ENCODE measurements at places on chromosomes 3 and 15. TPM values are rescaled to one million over a fixed set of nuclear protein-coding genes. Genes with fewer than 3 reads are reported as not detected.

DNA sequence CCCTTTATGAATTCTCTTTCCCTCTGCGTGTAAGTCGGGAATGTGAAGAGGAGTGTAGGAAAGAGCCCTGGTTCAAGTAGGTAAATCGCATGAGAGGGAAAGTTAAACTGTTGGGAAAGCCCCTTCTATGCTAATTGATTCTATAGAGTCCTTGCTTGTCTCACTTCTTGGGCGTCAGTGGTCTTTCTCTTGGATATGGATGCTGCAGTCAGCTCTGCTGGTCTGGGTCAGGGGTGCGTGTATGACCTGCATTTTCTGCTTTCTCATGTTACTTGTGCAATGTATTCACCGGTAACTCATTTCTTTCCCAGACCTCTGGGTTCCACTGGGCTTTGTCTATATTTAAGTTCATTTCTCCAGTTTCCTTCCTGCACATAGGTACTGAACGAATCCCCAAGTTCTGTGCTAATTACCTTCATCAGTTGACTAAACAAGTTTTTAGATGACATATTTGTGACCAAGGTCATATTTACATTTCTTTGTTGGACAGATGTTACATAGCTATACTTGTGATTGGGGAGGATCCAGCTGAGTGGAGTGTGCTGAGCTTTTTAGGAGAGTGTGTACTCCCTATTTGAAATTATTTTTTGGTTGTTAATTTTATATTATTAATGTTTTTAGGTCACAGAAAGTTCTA, 1.4 kb downstream of the SETD5 start:
- DNase-seq, result peak; percentile 52

DNA sequence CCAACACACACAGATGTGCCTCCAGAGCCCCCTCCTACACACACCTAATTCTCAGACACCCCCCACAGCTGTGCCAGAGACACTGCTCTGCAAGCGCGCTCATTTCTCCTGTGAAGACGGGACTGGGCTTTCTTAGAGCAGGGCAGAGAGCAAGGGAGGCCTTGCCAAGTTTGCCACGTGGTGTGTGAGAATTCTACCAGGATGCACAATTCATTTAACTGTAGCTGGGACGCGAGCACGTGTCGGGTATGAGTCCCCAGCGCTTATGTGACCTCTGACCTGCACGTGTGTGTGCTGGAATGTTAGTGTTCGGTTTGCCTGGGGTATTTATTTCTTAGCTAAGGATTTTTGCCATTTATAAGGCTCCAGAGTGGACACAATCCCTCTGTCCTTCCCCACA, 37.0 kb downstream of the FEM1B start:
- no peak for DNase-seq

- DNase-seq, result no peak
These were observed 252.6 kb downstream of the PLCL2 start for GRCh38 chr3:17137321-17137826.

DNA sequence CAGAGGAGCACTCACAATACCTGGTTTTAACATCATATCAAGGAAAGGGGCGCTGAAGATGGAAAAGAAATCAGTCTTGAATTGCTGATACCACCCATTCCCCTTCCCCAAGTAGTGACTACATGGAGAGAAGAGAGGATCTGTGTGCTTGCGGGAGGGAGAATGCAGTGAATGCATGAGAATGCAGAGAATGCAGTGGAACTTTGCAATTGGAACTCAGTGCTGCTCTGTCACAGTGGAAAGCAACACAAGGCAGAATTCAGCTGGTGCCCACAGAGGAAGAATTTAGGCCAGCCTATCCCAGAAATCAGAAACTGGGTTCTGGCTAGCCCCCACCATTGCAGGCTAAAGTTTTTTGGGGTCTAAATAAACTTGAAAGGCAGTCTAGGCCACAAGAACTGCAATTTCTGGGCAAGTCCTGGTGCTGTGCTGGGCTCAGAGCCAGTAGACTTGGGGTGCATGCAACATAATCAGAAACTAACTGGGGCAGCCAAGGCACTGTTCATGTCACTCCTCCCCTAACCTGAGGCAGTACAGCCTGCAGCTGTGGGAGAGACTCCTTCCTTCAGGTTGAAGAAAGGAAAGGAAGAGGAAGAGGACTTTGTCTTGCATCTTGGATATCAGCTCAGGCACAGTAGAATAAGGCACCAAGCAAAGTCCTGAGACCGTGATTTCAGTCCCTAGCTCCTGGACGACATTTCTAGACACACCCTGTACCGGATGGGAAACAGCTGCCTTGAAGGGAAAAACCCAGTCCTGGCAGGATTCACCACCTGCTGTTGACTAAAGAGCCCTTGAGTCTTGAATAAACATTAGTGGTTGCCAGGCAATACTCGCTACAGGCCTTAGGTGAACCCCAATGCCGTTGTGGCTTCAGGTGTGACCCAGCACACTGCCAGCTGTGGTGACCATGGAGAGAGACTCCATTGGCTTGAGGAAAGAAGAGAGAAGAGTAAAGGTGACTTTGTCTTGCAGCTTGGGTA, 329.3 kb downstream of the TBL1XR1 start:
- no peak for DNase-seq

DNA sequence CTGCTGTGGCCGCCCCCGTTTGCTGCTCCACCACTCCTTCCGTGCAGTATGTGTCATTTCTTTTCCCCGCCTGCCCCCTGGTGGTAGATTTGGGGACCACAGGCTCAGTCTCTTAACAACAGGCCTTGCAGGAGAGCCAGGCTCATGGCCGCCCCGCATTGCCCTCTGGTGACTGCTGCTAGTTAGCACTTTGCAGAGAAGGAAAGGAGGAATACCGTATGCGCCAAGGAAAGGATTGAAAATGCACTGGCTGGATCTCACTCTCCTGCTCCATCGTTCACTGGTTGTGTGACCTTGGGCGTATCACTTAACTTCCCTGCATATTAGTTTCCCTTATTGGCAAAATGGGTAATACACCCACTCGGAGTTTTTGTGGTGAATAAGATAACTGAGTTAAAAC, 39.3 kb upstream of the PXYLP1 start:
- DNase-seq, result peak; percentile 97

- DNase-seq, result no peak
These were observed 2.6 kb upstream of the VPS39 start for GRCh38 chr15:42210696-42211095.

- DNase-seq, result no peak
These were observed 895.5 kb downstream of the ROBO2 start for GRCh38 chr3:77935418-77935817.

- DNase-seq, result no peak
These were observed 158.4 kb upstream of the CCDC54 start for GRCh38 chr3:107218864-107219269.

DNA sequence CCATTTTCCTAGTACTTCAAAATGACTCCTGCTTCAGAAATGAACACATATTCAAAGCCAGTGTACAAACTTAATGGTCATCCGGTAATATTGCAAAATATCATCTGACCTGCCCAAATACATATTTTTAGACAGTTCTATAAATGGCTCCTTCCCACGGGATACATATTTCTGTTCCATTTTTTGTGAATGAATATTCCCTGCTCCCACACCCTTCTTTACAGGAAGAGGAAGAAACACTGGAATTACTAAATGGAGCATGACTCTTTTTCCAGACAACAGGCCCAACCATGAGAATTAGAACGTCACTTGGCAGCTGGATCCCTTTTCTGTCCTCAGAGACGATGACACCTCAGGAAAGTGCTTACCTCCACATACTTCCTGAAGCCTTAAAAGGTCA, 38.0 kb upstream of the CBLB start:
- no peak for DNase-seq

DNA sequence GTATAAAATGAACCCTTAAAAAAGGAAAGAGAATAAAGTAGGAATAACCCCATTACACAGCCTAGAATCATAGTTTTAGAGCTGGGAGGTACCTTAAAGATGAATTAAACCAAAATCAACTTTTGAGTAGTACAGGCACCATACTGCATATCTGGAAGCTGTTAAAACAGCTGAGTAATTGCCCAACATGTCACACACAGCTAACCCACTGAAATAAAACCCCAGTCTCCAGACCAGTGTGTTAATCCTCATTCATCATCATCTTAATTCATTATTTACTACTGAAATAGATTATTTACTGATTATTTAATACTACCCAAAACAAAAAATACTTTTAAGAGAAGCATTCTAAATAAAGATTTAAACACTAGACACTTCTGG, 52.8 kb downstream of the GPR160 start:
- DNase-seq, result no peak

CX3CR1 gene
- 3.7 TPM for total RNA-seq

RPUSD2 gene
- 17.6 TPM for total RNA-seq

STOML1 gene
- 7.9 TPM for total RNA-seq

ARNT2 gene
- not detected for total RNA-seq

TMEM42 gene
- 8.6 TPM for total RNA-seq

ZNF35 gene
- total RNA-seq, result 4.8 TPM

C3orf85 gene
- total RNA-seq, result not detected
